ENCODE measurements at places on chromosomes 7 and 10.

DNA sequence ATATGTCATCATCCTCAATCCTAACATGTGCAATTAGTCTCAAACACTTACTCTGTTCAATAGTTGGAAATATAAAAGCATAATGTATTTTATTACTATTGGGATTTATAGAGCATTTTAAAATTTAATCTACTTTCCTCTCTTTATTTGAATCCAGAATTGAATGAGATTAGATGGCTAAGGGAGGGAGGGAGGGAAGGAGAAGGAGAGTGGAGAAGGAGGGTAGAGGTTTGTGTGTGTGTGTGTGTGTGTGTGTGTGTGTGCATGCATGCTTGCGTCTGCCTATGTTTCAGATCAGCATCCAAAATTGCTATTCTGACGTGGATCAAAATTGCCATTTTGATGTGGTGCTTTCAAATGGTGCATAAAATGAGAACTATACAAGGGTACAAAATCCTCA is 90.8 kb downstream of the NRP1 start:
- DNase-seq: no peak

- no peak for DNase-seq
Observed at GRCh38 chr7:139829775-139830117, 682 bp downstream of the TBXAS1 start.

DNA sequence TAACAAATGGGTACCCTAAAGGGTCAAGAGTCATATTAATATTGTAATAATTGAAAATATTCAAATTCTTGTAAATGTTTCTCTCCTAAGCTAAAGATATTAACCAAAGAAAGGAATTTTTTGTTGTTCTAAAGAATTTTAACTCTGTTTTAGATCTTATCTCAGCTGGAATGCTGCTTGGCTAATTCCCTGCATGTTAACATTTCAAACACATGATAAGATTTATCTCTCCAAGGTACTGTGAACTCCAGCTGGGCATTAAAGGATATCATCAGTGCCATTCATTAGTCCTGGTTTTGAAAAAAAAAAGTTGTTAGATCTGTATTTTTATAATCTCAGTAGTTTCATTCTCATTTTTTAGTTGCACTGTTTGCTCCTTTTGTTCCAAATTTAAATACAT is 76.9 kb downstream of the MAPK8 start:
- DNase-seq: no peak

GRCh38 chr7:135420786-135421185 is 89.1 kb downstream of the CNOT4 start:
- no peak for DNase-seq

DNA sequence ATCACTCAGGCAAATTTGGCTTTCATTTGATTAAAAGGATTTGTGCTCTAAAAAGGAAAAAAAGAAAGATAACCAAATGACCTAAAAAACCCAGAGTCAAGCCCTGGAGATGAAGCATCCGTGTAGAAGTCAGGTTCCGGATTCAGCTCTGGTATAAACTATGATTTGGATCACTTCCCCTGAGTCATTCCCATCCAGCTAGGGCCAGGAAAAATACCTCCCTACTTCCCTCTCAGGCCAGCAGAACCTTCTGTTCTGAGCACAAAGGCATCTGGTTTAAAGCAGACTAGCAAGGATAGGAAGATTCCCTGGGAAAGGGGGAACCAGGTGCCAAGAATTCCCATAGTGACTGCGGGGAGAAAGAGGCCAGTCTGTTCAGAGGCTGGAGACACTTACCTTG is 25.7 kb upstream of the NDST2 start:
- no peak for DNase-seq

DNA sequence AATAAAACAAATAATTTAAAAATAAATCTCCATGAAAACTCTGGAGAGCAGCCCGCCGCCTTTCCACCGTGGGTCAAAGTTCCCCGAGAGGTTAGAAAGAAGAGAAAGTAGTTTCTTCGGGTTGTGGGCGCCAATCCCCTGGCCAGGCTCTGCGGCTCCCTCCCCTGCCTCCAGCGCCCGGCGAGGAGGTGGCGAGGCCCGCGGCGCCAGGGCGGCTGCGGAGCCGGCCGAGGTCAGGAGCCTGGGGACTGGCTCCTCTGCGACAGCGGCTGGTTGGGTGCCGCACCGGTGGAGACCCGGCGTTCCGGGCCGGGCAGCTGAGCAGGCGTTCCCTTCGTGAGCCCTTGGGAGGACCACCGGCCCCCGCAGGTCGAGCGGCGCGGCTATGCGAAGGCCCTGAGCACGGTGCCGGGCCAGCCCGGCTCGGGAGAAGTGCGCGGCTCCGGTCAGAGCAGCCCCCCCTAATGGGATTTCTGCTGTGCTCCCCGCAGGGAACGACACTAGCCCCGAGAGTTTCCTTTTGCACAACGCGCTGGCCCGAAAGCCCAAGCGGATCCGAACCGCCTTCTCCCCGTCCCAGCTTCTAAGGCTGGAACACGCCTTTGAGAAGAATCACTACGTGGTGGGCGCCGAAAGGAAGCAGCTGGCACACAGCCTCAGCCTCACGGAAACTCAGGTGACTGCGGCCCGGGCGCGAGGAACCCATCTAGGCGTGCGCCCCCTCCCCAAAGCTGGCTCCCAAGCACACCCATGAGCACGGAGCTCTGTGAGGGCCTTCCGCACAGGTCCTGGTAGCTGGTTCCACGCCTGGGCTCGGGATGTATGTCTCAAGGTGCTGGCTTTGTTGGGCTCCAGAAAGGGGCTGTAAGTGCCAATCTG is 2.8 kb downstream of the EMX2 start:
- DNase-seq: no peak
